Fibroblast of skin of scalp (primary cell): ENCODE measurements at places on chromosomes 1 and 21.
A peak's percentile ranks its signal among the peaks of the same experiment; 100 is the strongest.

- no peak for DNase-seq
These were observed 102.5 kb upstream of the COA6 start for GRCh38 chr1:234270581-234271242.

- no peak for DNase-seq
These were observed 34.5 kb upstream of the ATP2B4 start for GRCh38 chr1:203592156-203592555.

- DNase-seq = no peak
These were observed 19.0 kb downstream of the IGSF21 start for GRCh38 chr1:18126616-18127015.

DNA sequence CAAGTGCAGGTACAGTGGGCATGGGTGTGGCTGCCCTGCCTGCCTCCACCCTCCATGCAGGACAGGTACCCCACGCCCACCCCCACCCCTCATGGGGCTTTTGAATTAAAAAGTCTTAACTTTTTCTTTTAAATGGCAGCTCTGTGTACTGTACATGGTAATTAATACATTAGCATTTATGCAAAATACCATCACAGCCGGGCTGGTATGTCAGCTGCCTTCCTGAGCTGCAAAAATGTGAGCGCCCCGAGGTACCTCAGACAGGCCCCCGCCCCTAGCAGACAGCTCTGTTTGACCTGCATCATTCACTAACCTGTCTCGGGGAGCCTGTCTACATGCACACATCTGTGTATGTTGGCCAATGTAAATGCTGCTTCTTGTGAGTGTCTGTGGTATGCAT is 42.2 kb upstream of the POU3F1 start:
- DNase-seq = no peak

DNA sequence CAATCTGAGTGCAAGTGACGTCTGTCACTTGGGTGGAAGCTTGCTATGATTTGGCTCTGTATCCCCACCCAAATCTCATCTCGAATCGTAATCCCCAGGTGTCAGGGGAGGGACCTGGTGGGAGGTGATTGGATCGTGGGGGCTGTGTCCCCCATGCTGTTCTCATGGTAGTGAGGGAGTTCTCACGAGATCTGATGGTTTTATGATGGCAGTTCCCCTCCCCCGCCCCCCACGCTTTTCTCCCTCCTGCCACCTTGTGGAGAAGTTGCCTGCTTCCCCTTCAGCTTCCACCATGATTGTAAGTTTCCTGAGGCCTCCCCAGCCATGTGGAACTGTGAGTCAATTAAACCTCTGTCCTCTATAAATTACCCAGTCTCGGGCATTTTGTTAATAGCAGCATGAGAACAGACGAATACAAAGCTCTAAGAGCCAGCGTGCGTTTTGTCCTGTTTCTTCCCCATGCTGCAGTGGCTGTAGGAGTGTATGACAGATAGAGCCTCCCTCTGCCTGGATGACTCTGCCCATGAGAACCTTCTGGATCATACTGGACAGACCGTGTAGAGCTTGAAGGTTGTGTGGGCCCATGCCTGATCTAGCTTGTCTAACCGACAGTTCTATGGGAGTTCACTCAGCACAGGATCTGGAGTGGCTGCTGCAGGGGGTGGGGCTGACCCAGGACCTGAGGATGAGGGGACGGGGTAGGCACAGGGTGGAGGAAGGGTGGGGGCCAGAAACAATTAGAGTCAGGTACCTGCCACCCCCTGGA is 139.7 kb upstream of the ERRFI1 start:
- no peak for DNase-seq

- no peak for DNase-seq
These were observed 165.3 kb downstream of the LTN1 start for GRCh38 chr21:28827422-28827821.

- DNase-seq = peak; percentile 90
These were observed 341.8 kb downstream of the RYR2 start for GRCh38 chr1:237383791-237384190.

GRCh38 chr1:11991969-11992676 is 11.9 kb downstream of the MFN2 start:
- no peak for DNase-seq

DNA sequence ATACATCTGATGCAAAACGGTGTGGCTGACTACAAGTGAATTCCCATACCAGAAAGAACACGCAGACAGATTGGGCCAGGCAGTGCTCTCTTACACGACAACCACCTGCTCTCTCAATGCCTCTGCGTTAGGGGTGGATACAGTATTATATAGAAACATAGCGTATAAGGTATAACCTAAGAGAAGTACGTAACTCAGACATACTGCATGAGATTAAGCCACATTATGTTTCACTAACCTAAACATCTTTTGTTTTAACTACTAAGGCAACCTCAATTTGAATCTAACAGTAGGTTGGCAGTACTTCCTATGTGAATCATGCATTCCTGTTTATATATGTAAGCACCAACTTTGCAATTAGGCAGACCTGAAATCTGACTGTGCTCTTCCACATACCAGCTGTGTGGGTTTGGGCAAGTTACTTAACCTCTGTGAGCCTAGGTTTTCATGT is 58.1 kb upstream of the COA6 start:
- no peak for DNase-seq

GRCh38 chr1:225815526-225816178 is 5.7 kb downstream of the EPHX1 start:
- DNase-seq = no peak

DNA sequence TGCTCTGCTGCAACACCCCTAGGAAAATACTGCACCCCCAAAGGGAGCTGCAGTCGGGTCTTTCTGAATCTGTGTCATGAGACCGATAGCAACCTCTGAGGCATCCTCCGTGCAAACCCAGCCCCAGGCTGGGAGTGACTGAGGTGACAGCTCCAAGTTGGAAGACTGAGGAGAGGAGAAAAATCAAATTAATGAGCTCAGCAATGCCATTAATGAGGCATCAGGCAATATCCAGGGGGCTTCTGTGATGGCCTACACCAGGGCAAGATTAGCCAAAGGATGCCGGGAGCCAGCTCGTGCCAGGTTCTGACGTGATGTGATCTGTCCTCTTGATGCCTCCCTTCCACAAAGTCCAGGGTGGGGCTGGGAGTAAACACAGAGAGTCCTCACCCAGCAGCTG is 30.8 kb upstream of the PSMB2 start:
- DNase-seq = no peak

GRCh38 chr1:154813300-154813816 is 56.7 kb downstream of the KCNN3 start:
- no peak for DNase-seq

- DNase-seq = no peak
These were observed 25.1 kb downstream of the RRP1B start for GRCh38 chr21:43684424-43684823.

- no peak for DNase-seq
These were observed 47.2 kb upstream of the SYNC start for GRCh38 chr1:32749771-32750170.

DNA sequence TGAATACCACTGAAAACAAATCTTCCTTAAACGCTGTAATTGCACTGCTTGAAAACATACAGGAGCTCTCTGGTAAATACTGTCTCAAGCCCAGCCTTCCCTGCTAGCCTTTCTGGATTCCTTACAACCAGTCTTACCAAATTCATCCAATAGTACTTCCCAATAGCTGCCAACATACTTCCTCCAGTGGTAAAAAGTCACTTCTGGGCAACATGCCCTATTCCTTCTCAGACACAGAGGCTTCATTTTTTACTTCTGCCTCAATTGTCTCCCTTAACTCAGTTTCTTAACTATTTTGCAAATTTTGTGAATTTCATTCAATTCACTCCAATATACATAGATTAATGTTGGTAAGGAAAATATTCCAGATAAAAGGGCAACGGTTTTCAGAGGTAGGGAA is 166.3 kb downstream of the TBX15 start:
- DNase-seq = peak; percentile 33

GRCh38 chr1:232764458-232765251 is 40.6 kb upstream of the MAP10 start:
- DNase-seq = no peak

- DNase-seq = no peak
These were observed 87.5 kb upstream of the PLPPR4 start for GRCh38 chr1:99176753-99177152.

- DNase-seq = no peak
These were observed 27.1 kb downstream of the CLCC1 start for GRCh38 chr1:108936170-108936569.

DNA sequence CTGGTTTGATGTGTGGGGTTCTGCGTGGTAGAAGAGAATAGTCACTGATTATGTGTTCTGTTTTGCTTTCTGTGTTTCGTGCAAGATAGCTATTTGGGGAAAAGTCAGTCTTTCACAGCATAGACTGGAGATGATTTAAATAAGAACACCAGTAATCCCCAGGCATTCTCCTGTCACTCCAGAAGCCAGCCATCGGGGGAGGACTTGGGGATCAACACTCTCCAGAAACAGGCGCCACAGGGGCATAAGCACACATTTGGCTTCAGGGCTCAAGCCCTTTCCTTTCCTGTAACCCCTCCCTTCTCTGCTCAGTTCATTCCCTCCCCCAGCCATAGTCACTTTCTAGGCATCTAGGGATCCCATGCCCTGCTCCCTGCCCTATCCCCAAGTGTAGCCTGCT is 97.3 kb upstream of the BEND5 start:
- DNase-seq = peak; percentile 27

- DNase-seq = no peak
These were observed 6.3 kb upstream of the UBE2U start for GRCh38 chr1:64197076-64197475.

- DNase-seq = no peak
These were observed 1.4 kb downstream of the MACF1 start for GRCh38 chr1:39205781-39206464.

DNA sequence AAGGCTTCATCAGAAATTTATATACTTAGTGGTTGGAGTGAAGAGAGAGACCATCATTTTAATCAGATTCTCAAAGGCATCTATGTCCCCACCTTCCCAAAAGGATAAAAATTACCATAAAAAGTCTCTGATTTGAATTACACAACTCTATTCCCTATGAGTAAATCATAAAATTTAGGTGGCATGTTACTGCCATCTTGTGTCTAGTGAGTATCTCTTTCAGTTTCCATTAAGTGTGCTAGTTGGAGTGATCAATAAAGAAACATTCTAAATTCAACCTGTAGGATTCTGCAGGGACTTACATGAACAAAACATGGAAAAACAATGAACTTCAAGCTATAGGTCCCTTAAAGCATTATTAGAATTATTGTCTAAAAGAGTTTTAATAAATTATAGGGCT is 655.4 kb downstream of the LTN1 start:
- DNase-seq = peak; percentile 83

DNA sequence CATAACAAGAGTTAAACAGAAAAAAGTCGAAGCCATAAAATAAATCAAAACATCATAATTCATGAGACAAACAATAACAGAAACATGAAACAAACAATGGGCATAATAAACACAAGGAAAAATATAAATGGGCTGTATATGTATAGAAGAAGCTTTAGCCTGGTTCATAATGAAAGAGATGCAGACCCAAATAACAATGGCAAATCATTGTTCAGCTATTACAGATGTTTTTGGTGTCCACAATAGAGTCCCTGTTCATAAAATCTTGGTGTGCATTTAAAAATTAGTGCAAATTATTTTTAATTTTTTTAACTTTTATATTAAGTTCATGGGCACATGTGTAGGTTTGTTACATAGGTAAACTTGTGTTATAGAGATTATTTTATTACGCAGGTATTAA is 1185.9 kb upstream of the B3GALT2 start:
- no peak for DNase-seq

DNA sequence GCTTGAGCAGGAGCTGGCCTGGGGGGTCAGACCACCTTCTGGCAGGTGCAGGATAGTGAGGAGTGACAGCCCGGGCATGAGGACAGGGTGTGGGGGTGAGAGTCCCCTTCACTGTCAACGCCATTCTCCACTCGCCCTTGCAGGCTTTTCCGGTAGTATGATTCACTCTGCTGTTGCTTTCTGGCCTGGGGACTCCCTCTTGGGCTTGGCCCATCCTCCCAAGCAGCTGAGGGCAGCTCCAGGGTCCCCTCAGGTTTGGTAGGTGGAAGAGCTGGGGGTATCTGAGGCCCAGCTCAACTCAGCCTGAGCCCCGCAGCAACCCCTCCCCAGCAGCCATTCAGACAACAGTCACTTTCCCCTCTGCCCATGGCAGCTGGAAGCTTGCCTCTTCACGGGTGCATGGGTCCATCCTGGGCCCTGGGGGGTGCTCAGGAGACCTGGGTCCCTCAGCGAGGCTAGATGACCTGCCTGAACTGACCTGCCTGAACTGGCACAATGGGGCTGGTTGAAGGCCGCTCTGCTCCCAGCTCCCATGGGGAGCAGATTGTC is 1.3 kb downstream of the CLDN19 start:
- DNase-seq = no peak

GRCh38 chr1:27220096-27220495 is 14.3 kb upstream of the WDTC1 start:
- no peak for DNase-seq

DNA sequence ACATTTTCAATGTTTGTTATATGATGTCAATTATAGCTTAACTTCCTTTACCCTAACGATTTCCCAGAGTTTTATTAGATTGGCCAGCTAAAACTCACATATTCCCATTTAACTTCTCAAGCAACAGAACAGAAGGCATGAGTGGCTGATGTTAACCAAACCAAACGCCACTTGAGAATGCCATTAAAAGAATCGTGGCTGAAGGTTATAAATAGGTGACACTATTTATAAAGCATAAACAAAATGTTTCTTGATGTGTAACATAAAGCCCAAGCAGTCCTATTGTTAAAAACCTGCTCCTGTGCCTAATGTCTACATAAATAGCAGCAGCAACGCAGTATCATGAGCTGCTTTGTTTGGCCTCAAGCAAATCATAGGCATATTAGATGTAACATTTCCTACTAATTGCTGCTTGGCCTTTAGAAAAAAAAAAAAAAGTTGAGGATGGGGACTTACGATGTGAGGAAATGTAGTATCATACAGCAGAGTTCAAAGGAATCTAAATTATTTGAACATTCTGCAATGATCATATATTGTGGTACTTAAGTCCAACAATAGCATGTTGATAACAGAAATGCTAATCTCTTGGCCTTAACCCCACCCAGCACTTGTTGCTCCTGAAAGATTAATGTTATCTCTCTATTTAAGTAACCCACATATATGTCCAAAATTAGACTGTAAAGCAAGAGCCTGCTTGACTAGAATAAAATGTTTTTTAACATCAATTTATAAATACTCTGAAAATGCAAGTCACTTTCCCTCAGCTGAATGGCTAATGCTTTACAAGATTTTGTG is 106.0 kb downstream of the ESRRG start:
- no peak for DNase-seq

GRCh38 chr1:28926629-28927265 is 12.4 kb downstream of the EPB41 start:
- peak; percentile 11 for DNase-seq

DNA sequence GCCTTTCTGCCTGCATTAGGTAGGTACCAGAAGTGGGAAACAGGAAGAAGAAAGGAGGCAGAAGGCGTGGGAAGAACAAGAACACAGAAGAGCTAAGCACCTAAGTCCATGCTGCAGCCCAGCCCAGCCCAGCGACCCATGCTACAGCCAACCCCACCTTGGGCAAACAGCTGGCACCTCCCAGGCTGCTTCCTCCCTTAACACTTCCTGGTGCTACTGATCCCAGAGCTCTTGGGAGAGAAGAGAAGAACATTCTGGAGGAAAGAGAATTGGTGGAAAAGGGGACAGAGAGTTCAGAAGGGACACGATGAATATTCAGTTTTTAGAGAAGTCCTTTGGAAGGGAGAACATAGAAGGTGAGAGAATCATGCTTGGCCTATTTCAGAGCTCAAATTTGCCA is 28.5 kb downstream of the PLEKHA6 start:
- DNase-seq = no peak

- DNase-seq = peak; percentile 55
These were observed 3.8 kb upstream of the CA6 start for GRCh38 chr1:8941906-8942305.

GRCh38 chr1:203631946-203632345 is 5.3 kb downstream of the ATP2B4 start:
- no peak for DNase-seq
